ENCODE measurements at places on chromosomes 12 and 14.

GRCh38 chr12:100184549-100185145 is 16.0 kb upstream of the ACTR6 start:
- DNase-seq: no peak

DNA sequence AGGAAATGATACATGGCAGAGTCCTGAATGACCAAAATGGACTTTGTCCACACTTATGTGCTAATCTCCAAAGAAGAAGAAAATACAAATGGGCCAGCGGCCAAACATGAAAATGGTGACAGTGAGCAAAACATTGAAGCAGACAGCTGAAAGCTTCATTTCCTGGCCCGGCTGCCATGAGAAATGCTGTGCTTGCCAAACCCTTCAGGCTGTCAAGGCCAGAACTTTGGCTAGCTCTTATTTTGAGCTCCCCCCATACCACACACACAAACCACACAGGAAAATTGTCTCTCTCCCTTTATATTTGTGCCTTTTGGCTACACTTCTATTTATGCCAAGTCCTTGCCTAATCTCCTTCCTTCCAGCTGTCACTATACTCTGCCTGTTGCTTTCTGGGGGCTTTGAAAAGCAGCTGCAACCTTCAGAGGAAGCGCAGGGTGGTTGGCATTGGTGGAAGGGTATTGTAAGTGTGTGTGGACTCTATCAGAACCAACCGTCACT is 323.8 kb downstream of the RAD51B start:
- peak; percentile 77 for DNase-seq

DNA sequence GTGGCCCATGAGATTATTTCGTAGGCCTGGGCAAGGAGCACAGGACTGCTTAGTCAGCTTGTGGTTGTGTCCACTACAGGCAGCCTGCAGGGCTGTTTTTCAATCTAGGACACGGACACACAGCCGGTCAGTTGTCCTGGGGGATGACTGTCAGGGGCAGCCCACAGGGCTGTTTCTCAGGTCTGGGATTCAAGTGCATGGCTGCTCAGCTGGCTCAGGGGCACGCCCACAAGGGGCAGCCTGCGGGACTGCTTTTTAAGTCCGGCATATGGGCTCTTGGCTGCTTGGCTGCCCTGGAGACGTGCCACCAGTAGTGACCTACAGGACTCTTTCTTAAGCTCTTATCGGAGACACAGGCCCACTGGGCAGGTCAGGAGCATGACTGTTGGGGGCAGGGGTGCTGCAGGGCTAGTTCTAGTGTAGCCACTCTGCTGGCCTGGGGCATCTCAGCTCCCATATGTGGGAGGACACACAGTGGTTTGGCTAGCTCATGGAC is 26.6 kb upstream of the GTF2A1 start:
- DNase-seq: no peak

GRCh38 chr12:115598871-115599811 is 678.4 kb downstream of the MED13L start:
- DNase-seq: no peak

All from sciatic nerve (tissue), 2 donors.